ENCODE measurements at places on chromosomes 16 and 17. TPM values are rescaled to one million over a fixed set of nuclear protein-coding genes. Genes with fewer than 3 reads are reported as not detected.

Gene MAP2K4
- total RNA-seq, result 57.5 TPM

GRCh38 chr17:74049167-74049966 is 154.1 kb upstream of the RPL38 start:
- no peak overlapping the region for H3K27ac ChIP-seq
- no peaks in the 10 kb centered on the region for H3K36me3 ChIP-seq
- peaks cover 2% of the 10 kb centered on the region for H3K4me1 ChIP-seq
- DNase-seq, result no peak

GRCh38 chr17:48728232-48729231 is at the start of gene HOXB13:
TSS of gene HOXB13 (minus strand) at chr17:48728750. CDS start at chr17:48728593, 157 bp downstream.
- peak; percentile 77 for DNase-seq
- H3K36me3 ChIP-seq, result no peaks in the 10 kb centered on the region
- H3K4me3 ChIP-seq, result peak within 1 kb of the TSS; percentile 79
- peaks cover 99% of the 10 kb centered on the region for H3K27me3 ChIP-seq

DNA sequence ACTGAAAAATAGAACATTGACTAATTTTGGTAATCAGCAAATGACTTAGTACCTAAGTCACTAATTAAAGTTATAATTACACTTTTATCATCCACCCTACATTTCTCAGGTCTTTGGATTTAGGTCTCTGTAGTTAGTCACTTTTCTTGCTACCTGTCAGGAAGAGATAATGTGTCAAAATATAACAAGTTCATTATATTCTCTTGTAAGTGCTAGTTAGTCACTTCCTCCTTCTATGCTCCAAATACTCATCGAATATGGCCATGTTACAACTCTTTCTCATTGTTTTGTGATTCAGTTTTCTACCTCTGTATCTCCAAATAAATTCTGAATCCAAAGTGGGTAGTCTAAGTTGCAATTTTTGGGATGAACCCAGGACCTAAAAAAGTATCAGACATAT is 163.5 kb upstream of the KIF2B start:
- no peaks in the 10 kb centered on the region for H3K36me3 ChIP-seq
- H3K27me3 ChIP-seq, result no peaks in the 10 kb centered on the region
- DNase-seq, result no peak
- no peak overlapping the region for H3K27ac ChIP-seq
- peaks cover 7% of the 10 kb centered on the region for H3K4me1 ChIP-seq

- H3K4me3 ChIP-seq, result no peak overlapping the region
- H3K27ac ChIP-seq, result no peak overlapping the region
- no peaks in the 10 kb centered on the region for H3K27me3 ChIP-seq
- H3K4me1 ChIP-seq, result peaks cover 23% of the 10 kb centered on the region
- H3K36me3 ChIP-seq, result peaks cover 10% of the 10 kb centered on the region
Observed at GRCh38 chr16:81483970-81484595, 39.5 kb downstream of the CMIP start.

Gene TERB1
- total RNA-seq, result 0.49 TPM

- H3K27ac ChIP-seq, result no peak overlapping the region
- no peaks in the 10 kb centered on the region for H3K27me3 ChIP-seq
- H3K4me1 ChIP-seq, result peaks cover 23% of the 10 kb centered on the region
- peaks cover 2% of the 10 kb centered on the region for H3K36me3 ChIP-seq
Observed at GRCh38 chr17:63140255-63140654, 174.2 kb downstream of the TANC2 start.

GRCh38 chr17:28563475-28563874 is 7.8 kb downstream of the PIGS start:
- H3K27me3 ChIP-seq, result no peaks in the 10 kb centered on the region
- DNase-seq, result no peak
- H3K36me3 ChIP-seq, result peaks cover 25% of the 10 kb centered on the region
- H3K4me1 ChIP-seq, result peaks cover 11% of the 10 kb centered on the region
- no peak overlapping the region for H3K4me3 ChIP-seq

- no peak overlapping the region for H3K27ac ChIP-seq
- no peaks in the 10 kb centered on the region for H3K27me3 ChIP-seq
- peaks cover 27% of the 10 kb centered on the region for H3K4me1 ChIP-seq
Observed at GRCh38 chr17:82175951-82176350, 36.7 kb downstream of the CCDC57 start.

Gene EPOP
- 3.7 TPM for total RNA-seq

Gene ABCA8
- total RNA-seq, result 2.6 TPM

GRCh38 chr17:8117980-8118768 is at the start of gene ALOXE3:
TSS of gene ALOXE3 (minus strand) at chr17:8118514. CDS start at chr17:8117990, 524 bp downstream.
- H3K27ac ChIP-seq, result peak within 1 kb of the TSS; percentile 96
- peaks cover 31% of the 10 kb centered on the region for H3K4me1 ChIP-seq
- H3K4me3 ChIP-seq, result peak within 1 kb of the TSS; percentile 92
- no peaks in the 10 kb centered on the region for H3K36me3 ChIP-seq
- H3K27me3 ChIP-seq, result peaks cover 80% of the 10 kb centered on the region
- no peak for DNase-seq

Gene LHX1
- total RNA-seq, result not detected

Gene APRT
- 96.2 TPM for total RNA-seq

Gene EEF2K
- 21.4 TPM for total RNA-seq

Data from mesothelial cell of epicardium (in vitro differentiated cells).